ENCODE measurements at places on chromosomes 2 and 18.

- DNase-seq, result no peak
These were observed 634.0 kb downstream of the LRP1B start for GRCh38 chr2:141496810-141497209.

DNA sequence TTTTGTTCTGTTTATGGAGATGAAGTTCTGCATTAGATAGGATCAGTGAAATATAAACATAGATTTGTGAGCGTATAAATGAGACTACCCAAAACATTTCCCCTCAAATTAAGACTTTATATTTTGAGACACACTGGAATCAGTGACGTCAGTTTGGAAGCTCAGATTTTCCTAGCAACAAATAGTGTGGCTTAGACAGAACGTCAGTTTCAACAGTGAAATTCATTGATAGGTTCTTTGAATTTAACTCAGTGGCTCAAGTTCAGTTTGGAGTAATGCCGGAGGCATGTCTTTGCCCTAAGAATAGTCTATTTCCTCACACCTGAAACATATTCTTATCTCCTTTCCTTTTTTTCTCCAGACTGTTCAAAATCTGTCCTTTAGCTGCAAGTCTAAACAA, 113.6 kb upstream of the ARHGAP15 start:
- no peak for DNase-seq

GRCh38 chr2:240823449-240824336, 3.7 kb upstream of the KIF1A start:
- DNase-seq, result no peak

DNA sequence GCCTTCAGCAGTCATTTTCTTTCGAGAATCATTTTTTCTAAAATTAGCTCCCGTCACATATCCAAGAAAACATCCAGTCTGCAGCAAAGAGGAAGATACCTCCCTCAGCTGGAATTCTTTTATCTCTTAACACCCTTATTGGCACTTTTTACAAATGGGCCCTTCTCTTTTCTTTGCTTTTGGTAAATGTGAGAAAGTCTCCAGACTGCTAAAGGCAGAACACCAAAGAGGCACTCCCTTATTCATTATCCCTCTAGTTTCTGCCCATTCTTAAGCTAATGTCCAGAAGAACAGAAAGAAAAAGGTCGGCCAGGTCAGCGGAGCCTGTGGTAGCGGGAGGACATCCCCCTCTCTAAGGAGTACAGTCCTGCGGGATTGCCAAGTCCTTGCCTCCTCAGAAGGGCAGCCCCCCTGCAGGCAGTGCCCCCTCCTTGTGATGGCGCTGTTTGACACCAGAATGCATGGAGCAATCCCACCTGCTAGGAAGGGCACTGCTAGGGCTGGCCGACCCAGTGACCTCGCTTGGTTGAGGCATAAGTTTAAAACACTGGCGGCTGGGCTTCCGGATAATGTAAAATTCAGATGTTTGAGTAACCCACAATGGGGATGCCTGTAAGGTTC, 34.0 kb downstream of the ST6GAL2 start:
- no peak for DNase-seq

DNA sequence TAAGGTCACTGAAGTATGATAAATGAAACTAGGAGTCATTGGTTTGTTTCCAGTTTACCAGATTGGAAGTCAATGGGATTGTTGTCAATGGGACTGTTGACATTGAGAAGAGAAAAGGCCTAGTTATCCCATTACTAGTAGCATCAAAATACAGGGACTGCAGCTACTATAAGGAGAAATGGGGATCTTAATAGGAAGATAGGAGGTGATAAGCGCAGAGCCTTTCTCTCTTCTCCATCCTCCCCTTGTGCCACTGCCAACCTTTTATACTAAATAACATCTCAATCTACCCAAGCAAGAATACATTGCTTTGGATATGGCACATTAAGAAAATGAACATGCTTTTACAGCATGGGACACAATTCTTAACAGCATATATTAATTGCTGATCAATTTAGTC, 10.5 kb upstream of the BBS5 start:
- DNase-seq, result no peak

- peak; percentile 47 for DNase-seq
These were observed 66.9 kb upstream of the ZNG1B start for GRCh38 chr2:113370478-113371091.

- no peak for DNase-seq
These were observed 611 bp downstream of the ZNF512 start for GRCh38 chr2:27583390-27583915.

DNA sequence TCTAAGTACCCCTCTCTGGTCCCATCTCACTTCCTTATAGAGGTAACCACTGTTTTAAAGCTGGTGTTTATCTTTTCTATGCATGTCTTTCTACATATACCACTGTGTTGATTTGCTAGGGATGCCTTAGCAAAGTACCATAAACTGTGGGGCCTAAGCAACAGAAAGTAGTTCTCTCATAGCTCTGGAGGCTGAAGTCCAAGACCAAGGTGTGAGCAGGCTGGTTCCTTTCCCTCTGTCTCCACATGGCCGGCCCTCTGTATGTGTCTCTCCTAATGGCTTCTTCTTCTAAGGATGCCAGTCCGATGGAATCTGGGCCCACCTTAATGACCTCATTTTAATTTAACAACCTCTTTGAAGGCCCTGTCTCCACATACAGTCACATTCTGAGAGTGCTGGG, 40.8 kb upstream of the ROCK2 start:
- no peak for DNase-seq

GRCh38 chr2:111219285-111219684, 98.6 kb downstream of the BCL2L11 start:
- no peak for DNase-seq

DNA sequence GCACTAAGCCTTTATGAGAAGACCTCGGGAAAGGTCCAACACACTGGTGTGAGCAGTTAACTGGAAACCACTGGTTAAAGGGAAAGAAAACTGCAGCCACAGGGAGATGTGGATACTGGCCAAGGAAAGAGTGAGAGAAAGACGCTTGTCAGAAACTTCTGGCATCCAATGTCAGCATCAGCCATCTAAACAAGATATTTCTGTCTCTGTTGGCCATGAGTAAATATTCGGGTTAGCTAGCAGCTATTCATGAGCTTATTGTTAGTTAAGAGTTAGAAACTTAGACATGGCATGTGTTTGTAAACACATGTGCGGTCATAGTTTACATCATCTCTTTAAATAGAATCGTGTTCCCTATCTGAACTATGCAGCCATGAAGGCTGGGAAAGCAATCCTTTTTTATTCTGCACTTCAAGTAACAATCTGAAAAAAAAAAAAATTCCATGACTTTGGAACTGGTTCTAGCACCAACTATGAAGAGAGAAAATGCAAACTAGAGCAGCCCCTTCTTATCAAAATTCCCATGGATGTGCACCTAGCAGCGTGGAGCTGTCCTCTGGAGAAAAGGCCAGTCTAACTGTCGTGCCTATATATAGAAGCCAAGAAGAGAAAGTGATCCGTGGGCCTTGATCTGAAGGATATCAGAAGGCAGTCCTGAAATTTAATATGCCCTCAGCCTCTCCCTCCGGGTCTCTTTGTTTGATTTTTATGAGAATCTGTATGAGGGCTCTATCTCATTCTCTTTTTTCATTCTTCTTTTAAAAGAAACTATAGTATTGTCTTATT, 84.0 kb upstream of the RFX8 start:
- DNase-seq, result no peak

GRCh38 chr2:56347881-56348280, 164.1 kb downstream of the CCDC85A start:
- DNase-seq, result no peak

Measured in effector CD4-positive, alpha-beta T cell (primary cell).